ENCODE measurements at places on chromosomes 1 and 21.

DNA sequence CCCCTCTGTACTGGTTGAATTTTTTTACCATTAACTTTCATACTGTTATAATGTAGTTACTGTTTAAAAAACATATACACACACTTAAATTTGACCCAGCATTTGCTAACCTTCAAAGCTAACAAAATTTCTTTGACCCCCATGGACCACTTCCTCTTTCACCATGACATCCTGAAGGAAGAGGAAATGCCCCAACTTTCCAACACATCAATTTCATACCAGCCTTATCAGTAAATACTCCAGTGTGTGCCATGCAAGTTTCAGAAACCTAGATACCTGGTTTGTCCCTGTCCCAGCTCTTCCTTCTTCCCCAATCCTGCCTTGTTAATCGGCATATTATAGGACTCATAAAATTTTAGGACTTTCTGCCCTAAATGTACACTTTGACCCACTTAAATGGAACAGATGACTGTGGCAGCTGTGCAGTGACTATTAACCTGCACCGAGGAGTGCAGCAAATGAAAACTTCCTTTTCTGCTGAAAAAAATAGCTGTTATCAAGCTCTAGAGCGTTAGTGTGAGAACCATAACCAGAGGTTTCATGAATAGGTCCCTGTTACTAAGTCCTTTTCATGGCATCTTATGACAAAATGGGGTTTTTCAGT lies 54.1 kb downstream of the DTL start:
- DNase-seq, result no peak

GRCh38 chr1:170721621-170722020 lies 57.7 kb downstream of the PRRX1 start:
- no peak for DNase-seq

- DNase-seq, result no peak
Observed at GRCh38 chr1:181113059-181113641, 24.6 kb downstream of the IER5 start.

DNA sequence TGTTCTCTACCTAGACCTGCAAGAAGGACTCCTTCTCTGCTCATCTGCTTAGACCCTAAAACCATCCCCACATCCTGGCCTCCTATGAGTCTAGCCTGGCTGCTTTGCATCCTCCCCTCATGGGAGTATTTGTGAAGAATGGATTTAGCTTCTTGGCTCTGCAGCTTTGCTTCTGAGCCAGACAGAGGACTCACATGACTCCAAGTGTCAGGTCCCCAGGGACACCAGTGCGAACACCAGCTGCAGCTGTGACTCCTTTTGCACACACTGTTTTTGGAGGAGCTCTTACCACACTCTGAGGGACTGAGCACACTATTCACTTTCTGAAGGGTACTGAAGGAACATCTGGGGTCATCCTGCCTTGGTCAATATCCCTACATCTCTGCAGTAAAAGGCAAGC lies 131.8 kb upstream of the SGIP1 start:
- DNase-seq, result no peak

DNA sequence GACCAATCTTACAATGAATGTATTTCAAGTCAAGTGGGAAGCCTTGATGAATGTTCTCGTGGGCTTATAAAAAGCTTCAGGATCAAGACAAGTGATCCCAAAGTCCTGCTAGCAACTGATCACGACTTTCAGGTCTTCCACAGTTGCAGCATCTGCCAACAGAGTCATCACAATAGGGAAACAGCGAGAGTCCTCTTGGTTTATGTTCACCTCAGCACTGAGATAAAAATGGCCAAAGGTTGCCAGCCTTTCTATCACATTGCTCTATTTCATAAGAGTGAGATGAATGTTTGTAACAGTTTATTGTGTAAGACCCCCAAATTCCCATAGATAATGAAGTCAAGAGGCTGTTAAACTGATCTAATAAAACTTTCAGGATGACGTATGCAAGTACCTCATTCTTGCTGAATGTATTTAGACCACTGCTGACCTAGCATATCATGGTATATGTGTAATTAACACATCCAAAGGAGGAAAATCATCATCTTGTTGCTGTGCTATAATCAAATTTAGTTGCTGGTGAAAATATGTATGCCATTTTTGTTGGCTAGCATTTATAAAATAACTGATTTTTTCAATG lies 150.6 kb downstream of the TGFBR3 start:
- no peak for DNase-seq

DNA sequence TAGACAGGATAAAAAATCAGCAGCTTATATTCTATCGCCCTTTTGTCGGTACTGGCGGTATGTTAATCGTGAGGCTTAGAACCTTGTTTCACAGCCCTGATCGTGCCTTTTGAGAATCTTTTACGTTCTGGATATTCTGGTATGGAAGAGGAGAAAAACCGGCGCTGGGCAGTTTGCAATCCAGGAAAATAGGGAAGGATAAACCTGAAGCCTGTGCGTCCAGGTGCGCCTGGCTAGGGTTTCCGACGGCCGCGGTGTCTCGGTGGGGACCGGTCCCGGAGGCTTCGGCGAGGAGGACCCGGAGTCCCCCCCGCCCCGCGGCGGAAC lies 258 bp upstream of the SYPL2 start:
- peak; percentile 47 for DNase-seq

GRCh38 chr1:67570486-67571143 lies 114.4 kb upstream of the GADD45A start:
- DNase-seq, result no peak

DNA sequence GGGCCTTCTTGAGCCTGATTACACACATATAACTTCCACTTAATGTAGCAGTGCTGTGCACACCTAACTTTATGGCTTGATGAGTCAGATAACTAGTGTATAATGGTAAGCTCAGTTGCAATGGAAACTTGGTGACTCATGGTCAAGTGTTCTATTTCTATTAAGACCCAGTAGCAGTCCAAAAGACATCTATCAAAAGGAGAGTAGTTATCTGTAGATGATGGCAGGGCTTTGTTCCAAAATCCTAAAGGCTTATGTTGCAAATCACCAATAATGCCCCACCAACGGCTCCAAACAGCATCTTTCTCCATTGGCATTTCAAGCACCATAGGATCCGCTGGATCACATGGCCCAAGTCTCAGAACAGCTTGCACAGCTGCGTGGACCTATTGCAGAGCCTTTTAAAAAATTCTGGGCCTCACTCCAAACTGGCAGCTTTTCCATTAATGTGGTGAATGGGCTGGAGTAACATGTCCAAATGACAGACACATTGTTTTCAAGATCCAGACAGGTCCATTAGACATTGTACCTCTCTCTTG lies 566.8 kb upstream of the USP24 start:
- no peak for DNase-seq

GRCh38 chr1:34792424-34792823 lies 375 bp upstream of the GJA4 start:
- no peak for DNase-seq

GRCh38 chr1:228958121-228958520 lies 222.8 kb downstream of the RHOU start:
- no peak for DNase-seq

DNA sequence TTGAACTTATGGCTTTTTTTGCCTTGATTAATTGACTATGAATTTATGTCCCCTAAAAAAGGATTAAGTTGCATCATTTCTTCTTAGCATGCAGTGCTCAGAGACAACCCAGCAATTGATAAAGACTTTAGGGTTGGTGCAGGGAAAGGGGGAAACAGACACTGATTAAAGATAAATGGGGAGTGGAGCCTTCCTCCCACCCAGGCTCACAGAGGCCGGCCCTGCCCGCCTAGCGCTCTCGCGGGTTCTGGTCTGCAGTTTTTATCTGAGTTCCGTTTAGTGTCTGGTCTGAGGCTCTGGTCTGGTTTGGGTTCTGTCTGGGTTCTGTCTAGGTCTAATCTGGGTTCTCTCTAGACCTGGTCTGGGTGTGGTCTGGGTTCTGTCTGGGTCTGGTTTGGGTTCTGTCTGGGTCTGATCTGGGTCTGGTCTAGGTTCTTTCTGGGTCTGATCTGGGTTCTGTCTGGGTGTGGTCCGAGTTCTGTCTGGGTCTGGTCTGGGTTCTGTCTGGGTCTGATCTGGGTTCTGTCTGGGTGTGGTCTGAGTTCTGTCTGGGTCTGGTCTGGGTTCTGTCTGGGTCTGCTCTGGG lies 48.1 kb downstream of the ABCG1 start:
- no peak for DNase-seq

- no peak for DNase-seq
Observed at GRCh38 chr1:84896279-84896678, 3.3 kb upstream of the LPAR3 start.

GRCh38 chr1:42669936-42670335 lies 11.7 kb downstream of the PPIH start:
- no peak for DNase-seq

DNA sequence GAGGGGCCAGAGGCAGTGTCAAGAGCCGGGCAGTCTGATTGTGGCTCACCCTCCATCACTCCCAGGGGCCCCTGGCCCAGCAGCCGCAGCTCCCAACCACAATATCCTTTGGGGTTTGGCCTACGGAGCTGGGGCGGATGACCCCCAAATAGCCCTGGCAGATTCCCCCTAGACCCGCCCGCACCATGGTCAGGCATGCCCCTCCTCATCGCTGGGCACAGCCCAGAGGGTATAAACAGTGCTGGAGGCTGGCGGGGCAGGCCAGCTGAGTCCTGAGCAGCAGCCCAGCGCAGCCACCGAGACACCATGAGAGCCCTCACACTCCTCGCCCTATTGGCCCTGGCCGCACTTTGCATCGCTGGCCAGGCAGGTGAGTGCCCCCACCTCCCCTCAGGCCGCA lies at the start of gene BGLAP:
Gene BGLAP, plus strand, starts transcription at position 259 of the 400 bp plus-strand sequence. Its CDS starts 48 bp downstream, at position 307.
- no peak for DNase-seq

- no peak for DNase-seq
Observed at GRCh38 chr1:97929874-97930851, 9.3 kb upstream of the DPYD start.

DNA sequence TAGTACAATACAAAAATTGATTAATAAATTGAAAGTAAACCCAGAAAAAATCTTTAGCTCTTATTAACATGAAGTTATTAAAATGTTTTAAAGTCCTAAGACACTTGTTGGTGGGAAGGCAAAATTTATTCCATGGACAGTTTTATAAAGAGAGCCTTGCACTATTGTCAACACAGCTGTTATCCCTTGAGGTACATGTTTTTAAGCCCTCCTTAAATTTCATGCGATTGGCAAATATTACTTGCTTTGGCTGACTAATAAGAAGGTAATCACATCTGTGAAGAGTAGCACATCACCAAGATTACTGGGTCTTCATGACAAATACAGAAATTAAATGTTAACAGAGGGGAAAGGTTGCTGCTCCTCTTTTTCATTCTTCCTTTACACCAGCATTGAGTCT lies 611.1 kb downstream of the BRINP3 start:
- DNase-seq, result no peak

- peak; percentile 38 for DNase-seq
Observed at GRCh38 chr1:224433701-224434672, 610 bp downstream of the WDR26 start.

DNA sequence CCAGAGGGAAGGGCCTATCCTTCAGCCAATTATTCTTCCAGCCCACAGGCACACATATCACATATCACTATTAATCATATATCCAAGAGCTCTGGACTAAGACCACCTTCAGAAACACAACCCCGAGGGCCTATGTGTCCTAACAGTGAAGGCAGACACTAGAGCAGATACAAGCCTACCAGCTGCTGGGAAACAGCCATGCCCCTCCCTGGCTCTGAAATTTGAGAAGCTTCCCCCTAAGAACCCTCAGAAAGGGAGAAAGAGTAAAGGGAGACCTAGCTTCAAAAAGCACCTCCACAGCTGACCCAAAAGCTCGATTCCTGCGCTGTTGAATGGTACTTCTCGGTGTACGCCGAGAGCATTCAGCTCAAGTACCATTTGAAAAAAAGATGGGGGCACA lies 17.4 kb downstream of the CNN3 start:
- DNase-seq, result no peak

DNA sequence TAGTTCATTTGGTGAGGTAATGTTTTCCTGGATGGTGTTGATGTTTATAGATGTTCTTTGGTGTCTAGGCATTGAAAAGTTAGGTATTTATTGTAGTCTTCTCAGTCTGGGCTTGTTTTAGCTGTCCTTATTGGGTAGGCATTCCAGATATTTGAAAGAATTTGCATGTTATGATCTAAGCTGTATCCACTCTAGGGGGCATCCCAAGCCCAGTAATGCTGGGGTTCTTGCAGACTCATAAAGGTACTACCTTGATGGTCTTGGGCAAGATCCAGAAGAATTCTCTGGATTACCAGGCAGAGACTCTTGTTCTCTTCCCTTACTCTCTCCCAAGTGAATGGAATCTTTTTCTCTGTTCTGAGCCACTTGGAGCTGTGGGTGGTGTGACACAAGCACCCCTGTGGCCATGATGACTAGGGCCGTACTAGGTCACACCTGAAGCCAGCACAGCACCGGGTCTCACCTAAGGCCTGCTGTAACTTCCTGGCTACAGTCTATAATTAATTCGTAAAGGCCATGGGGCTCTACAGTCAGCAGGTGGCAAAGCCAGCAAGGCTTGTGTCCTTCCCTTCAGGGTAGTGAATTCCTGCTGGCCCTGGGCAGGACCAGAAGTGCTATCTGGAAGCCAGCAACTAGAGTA lies 74.8 kb upstream of the PDE4B start:
- no peak for DNase-seq

- DNase-seq, result no peak
Observed at GRCh38 chr1:109725510-109725909, 13.5 kb downstream of the GSTM5 start.

DNA sequence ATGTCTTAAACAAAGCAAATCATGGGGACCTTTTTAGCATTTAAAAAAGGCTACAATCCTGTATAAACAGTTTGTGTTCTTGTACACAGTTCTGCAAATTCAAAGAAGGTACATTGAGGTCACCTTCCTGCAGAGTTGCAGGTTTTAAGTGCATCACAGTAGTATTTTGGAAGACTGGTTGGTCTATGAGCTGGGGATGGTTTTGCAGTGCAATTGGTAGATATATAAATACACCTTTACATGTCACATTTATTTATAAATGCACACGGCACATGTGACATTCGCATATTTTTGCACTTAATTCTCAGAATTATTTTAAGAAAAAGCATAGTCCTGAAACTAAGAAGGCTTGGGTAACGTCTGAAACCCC lies 599 bp upstream of the ITPKB start:
- no peak for DNase-seq

- DNase-seq, result peak; percentile 28
Observed at GRCh38 chr1:55005351-55006140, 6.8 kb downstream of the BSND start.

DNA sequence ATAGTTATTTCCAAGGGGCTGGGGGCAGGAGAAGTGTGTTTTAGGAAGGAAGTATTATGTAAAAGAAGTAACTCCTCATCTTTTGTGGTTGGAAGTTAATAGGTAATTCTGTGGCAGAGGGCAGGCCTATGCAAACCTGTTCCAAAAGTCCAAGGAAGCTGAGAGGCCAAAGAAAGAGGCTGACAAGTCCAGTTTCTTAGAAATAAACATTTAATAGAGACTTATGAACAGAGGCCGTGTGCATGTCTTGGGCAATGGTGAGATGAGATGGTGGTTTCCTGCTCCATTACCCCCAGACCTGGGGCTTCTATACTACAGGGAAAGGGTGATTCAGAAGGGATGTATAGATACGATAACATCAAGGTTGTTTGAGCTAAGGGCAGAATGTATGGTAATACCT lies 7.6 kb upstream of the CA14 start:
- DNase-seq, result no peak

DNA sequence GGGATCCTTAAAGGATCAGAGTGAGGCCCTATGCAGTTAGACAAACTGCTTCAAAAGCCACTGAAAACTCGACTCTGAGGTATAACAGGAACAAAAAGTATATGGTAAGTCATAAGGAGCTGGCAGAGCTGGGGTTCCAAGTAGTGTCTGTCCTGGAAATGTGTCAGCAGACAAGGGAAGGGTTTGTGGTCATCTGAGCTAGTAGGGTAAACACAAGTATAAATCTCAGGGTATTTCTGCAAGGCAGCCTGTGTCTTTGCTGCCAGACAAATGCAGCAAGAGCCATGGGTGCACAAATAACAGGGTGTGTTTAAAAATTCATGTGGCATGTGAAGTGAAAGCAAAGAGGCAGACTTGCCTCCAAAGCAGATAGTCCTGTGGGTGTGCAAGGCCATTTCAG lies 759.0 kb upstream of the ADAMTS5 start:
- DNase-seq, result no peak
